ENCODE measurements at places on chromosomes 7 and 10.

DNA sequence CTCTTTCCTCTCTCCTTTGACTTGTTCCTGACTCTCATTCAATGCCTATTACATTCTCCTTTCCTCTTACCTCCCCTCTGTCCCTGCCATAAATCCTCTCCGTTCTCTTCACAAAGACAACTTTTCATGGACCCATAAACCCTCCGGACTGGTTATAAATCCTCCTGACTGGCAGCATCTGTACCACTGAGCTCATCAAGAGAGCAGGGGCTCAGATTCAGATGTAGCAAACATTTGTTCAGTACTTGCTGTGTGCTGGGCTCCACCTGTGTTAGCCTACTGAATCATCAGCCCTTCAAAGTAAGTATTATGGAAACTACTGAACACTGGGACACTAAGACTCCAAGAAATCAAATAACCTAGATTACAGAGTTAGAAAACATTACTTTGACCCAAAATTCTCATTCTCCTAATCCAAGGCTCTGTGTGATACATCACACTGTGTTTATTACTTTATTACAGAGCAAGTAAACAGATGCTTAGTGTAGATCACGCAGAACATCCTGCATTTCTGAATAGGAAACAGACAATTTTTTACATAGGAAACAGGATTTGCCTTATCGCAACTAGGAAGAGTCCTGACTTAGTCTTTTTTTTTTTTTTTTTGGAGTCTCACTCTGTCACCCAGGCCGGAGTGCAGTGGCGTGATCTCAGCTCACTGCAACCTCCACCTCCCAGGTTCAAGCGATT lies 108.6 kb upstream of the PDE1C start:
- no peak for DNase-seq

DNA sequence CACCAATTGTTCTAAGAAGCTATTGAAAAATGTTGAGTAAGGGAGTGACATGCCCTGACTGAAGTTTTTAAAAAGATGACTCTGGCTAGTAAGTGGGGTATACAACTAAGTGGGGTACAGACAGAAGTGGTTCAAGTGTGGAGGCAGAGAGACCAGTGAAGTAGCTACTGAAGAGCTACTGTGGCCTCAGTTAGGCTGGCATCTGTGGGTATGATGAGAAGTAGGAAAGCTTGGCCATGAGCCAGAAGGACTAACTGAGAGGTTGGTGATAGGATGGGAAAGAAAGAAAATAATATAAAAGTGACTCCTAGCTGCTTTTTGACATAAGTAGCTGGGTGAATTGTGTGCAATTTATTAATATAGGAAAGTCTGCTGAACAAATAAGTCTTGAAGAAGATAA lies 176.6 kb downstream of the SEMA3D start:
- no peak for DNase-seq

DNA sequence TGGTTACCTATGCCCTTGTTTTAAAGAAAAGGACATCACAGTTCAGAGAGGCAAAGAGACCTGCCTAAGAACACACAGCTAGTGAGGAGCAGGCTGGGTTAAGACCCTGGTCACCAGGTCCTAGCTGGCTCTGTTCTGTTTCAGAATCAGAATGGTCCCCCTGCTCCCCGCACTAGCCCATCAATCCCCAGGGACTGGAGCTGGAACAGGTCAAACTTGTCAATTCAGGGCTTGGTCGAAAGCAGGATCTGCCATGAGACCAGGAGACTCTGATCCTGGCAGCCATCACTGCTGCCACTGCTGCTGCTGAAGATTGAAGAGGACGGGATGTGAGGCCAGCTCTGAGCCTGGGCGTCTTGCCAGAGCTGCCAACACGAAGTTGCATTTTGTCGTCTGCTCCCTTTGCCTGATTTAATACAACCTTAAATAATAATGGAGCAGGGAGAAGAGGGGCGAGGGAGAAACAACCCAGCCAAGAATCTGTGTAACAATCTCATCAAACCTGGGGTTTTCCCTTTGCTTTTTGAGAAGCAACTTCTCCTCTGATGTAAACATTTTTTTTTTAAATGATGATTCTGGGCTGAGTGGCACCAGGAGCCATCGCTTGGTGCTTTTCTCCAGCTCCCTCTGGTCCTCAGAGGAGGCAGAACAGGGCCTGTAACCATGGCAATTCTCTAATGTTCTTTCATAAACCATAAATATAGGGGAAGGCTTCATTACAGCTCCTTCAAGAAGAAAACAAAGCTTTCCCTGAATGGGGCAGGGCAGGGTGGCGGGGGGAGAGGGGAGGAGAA lies 119.0 kb upstream of the SORCS3 start:
- no peak for DNase-seq

DNA sequence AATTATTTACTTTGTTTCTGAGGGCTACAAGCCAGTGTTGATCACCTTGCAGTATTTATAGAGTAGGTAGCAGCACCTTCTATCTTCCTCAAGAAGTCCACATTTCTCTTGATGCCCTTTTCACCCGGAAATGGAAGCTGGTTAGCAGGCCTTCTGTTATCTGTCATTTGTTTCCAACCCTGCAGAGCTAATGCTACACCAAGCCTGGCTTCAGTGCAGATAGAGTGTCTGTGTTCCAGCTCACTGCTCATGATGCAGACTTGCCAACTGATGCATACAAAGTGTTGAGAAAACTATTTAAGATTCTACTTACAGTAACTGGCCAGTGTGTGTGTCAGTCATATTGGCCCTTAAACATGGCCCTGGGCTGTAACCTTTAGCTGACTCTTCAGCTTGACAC lies 301.0 kb downstream of the LHFPL3 start:
- DNase-seq: no peak

DNA sequence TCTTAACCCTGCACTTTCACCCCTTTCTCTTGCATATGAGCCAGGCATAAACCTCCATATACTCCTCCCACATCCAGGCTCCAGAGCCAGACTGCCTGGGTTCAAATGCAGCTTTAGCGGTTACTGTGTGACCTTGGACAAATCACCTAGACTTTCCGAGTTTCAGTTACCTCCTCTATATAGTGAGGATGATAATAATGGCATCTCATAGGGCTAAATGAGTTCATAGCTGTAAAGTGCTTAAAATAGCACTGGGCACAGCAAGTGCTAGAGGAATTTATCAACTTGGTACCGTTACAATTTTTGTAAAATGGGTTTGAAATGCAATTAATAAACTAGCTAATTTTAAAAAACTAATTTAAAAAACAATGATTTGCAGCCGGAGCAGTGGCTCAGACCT lies 53.4 kb upstream of the DGKI start:
- DNase-seq: no peak

DNA sequence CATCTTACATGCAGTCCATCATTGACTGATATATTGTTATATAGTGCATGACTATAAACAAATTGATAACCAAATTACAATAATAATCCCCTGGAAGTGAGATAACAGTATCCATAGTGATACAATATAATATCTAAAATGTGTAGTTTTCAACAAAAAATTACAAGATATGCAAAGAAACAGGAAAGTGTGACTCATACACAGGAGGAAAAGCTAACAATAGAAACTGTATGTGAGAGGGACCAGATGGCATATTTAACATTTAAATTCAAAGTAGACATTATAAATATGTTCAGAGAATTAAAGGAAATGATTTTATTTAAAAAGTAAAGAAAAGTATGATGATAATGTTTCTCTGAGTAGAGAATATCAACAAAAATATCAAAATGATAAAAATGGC lies 8.0 kb downstream of the OR9A2 start:
- DNase-seq: no peak

DNA sequence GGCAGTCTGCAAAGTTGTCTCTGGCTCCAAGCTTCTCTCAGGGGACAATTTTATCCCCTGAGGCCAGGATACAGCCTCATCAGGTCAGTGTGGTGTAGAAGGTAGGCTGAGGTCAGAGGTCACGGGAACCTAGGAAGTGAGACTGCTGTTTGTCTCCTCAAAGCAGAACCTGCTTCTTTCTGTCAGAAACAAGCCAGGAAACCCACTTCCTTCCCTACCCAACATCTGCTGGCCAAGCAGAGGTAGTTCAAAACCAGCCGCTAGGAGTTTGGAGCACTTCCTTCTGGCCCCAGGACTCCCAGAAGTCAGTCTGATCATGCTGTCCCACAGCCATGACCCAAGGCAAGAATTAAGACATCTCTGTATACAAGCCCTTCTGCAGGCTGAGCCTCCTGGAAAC lies 12.2 kb downstream of the CLRN3 start:
- no peak for DNase-seq

- no peak for DNase-seq
These were observed 69.6 kb downstream of the FOXP2 start for GRCh38 chr7:114484226-114484625.

DNA sequence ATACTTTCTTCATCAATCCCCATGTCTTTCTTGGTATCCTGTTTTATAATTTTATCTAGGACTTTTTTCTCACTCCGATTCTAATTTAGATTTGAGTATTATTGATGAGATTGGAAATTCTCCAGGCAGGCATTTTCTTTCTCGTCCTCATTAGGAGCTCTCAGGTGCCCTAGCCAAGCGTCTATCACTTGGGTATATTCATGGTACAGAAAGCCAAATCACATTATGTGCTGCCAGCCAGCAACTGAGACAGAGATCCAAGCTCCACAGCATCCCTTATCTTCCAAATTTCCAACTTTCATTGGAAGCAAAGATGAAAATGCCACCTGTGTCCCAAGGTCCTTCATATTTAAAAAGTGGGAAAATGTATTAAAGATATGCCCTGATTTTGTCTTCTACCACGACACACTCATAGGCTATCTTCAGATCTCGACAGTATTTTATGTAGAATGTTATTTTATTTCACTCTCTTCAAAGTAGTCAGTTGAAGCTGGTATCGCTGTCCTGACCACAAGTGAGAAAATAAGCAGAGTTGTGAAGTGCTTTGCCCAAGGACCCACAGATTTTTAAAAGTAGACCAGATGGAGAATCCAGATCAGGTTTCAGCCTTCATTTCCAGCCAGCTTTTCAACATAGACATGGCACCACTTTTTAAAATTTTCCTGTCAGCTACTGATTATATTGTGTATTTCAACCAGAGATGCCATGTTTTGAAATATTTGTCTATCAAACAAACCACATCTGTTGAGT lies 773.4 kb downstream of the CNTNAP2 start:
- DNase-seq: no peak

GRCh38 chr10:3950676-3951275 lies 165.8 kb upstream of the KLF6 start:
- DNase-seq: no peak

DNA sequence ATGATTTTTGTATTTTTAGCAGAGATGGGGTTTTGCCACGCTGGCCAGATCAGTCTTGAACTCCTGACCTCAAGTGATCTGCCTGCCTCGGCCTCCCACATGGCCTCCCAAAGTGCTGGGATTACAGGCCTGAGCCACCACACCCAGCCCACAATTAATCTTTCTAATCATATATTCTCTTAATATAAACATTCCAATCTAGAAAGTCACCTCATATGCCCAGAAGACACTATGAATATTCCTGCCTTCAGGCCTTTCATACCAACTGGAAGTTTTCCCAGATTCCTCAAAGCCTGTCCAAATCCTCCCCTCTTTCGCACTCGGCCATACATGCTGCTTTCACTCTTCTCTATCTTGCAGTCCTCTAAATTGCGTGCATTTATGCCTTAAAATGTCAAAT lies 32.6 kb downstream of the PDZD8 start:
- DNase-seq: no peak

- no peak for DNase-seq
These were observed 3.7 kb downstream of the OGA start for GRCh38 chr10:101814466-101815071.

DNA sequence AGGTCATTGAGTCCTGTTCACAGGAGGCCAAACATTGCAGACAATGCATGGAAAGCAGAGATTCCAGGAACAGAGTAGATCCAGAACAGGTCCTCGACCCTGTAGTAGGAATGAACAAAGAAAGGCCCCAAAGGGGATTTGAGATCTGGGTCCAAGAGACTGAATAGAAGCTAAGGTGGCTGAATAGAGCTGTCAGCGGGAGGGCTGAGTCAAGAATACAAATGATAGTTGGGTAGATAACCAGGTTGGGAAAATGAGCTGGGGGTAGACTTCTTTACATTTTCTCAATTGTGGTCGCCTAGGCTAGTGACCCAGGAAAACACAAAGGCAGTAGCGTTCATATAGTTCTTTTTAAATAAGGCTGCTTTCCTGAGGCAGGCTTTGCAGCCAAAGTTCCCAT lies 103.4 kb upstream of the ELMO1 start:
- DNase-seq: no peak

DNA sequence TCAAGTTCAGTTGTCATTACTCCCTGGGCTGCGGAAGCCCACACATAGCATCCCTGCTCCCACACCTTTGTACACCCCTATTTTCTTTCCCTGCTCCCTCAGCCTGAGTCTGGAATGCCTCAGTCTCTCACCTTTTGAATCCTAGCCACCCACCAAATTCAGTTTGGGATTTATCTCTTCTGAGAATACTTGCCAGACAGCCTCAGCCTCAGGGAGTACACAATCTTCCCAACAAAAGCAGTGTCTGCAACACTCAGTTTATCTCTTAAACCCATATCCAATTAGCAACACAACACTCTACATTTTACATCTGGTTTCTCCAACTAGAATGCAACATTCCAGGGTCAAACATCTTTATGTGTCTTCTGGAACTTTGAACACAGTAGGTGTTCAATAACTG lies 190.2 kb downstream of the GPAM start:
- no peak for DNase-seq

DNA sequence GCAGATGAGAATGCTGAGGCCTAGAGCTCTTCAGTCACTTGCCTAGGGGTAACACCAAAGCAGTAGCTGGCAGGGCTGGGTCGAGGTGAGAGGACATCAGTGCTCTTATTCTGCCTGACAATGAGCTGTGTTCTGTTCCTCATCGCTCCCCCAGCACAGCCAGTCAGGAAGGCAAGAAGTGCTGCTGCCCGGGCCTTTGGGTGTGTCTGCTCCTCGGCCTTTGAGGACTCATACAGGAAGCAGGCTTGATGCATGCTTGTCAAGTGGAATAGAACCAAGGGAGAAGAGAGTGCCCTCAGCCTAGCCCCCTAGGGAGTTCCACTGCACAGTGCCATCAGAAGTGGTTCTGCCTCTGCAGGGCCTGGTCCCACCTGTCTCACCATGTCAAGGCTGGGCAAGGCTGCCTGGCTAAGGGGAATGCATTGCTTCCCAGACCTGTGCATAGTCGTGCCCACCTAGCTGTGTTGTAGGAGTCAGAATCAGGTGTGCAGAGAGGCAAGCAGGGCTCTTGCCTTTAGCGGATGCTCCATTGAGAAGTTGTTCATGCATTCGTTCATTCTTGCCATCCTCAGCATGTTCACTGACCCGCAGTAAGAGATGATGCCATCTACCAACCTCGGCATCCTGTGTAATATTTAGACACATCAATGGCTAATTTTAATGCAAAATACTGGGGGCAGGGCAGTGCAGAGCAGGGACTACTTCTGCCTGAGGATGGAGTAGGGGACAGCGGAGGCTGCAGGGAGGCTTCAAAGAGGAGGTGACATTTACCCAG lies 156.6 kb downstream of the RPS24 start:
- DNase-seq: no peak

- no peak for DNase-seq
These were observed 734 bp upstream of the VGF start for GRCh38 chr7:101165958-101166647.

DNA sequence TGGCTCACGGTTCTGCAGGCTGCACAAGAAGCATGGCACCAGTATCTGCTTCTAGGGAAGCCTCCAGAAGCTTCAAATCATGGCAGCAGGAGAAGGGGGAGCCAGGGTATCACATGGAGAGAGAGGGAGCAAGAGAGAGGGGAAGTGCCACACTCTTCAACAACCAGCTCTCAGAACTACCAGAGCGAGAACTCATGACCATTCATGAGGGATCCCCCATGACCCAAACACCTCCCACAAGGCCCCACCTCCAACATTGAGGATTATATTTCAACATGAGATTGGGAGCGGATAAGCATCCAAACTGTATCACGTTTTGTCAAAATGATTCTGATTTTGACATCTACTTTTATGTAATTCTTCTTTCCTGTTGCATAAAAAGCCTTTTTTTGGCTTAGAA lies 38.5 kb downstream of the CREM start:
- no peak for DNase-seq

Data from stimulated activated CD4-positive, alpha-beta T cell treated with anti-CD3 and anti-CD28 coated beads, Interleukin-4, amount 100 ng/mL, for 4 hours (primary cell).